ENCODE measurements at places on chromosomes 13 and 19. TPM values are rescaled to one million over a fixed set of nuclear protein-coding genes. Genes with fewer than 3 reads are reported as not detected.

- no peak for DNase-seq
Measured at GRCh38 chr13:79097201-79097600, 308.9 kb downstream of the RBM26 start.

DNA sequence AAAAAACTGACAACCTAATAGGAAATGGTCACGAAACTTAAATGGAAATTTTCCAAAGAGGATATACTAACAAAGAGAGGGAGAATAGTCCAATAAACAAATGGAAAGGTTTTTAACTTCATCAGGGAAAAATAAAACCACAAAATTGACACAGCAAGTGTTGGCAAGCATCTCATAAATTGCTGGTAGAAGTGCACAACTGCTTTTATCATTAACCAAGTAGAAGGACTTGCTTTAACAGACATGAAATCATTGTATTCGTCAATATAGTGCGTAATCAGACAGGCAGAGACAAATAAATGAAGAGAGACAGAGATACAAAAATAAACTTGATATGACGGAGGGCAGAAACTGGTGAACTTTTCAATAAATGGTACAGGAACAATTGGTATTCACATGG lies 7.4 kb downstream of the TGDS start:
- no peak for DNase-seq

GRCh38 chr13:40149611-40150274 lies 494.3 kb downstream of the COG6 start:
- no peak for DNase-seq

GRCh38 chr19:21084343-21084742 lies 2.3 kb downstream of the ZNF714 start:
- no peak for DNase-seq

The IGFL3 gene
- 0.75 TPM for total RNA-seq

- DNase-seq: no peak
Measured at GRCh38 chr13:93446238-93446637, 219.6 kb downstream of the GPC6 start.

DNA sequence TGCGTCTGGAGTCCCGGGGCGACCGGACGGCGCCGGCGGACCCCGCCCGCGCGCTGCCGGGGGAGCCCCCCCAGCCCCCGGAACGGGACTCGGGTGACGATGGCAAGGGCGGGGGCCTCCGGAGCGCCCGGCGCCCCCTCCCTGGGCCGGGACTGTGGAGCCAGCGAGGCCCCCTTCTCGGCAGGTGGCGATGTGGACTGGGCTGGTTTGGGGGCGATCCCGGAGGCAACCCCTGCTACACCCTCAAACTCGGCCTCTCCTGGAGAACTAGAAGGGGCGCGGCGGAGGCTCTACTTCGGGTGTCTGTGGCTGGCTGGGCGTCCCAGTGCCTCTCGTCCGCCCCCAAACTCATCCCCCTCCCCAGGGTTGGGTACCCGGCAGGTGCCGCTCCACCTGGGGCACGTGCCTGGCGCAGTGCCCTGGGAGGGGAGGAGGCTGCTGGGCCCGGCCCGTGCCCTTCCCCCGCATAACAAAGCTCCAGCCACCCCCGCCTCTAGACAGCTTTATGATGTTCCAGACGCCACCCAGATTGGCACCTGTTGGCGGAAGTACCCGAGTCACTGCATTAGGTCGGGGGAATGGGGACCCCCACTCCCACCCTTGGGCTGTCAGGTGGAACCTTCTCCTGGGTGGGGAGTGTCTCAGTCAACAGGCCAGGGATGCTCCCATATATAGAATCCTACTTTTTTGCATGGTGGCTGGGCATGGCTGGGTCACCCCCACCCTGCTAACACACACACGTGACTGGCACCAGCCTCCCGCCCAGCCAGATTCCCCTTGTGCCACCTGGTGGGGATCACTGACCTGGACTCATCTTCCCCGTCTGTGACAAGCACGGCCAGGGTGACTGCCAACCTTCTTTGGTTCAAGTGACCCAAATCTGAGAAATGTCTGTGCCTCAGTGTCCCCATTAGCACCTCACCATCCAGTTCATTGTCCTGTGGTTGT lies 722 bp downstream of the PKN1 start:
- DNase-seq: peak; percentile 47

GRCh38 chr13:90640976-90641375 lies 706.5 kb upstream of the MIR17HG start:
- DNase-seq: no peak

The ITGBL1 gene
- total RNA-seq: not detected

DNA sequence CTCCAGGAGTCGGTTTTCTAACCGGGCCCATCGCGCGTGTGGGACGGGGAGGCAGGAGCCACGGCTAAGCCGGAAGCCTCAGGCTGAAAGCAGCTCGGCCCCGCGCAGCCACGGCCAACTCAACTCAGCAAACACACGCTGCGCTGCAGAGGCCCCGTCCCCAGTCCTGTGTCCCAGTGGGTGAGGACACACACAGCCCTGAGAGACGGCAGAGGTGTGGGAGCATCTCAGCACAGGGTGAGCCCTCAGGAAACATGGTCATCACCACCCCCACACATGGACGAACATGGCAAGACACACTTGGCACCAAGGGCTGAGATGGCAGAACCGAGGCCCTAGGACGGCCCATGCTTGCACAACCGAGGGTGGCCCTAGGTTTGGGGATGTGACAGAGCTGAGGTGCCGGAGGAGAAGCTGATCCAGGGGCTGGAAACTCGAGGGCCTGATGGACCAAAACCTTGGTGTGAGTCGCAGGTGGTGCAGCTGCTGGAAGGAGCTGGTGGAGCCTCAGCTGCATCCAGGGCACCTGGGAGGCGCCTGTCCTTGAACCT lies 29.0 kb upstream of the C13orf46 start:
- DNase-seq: no peak

The CBY2 gene
- total RNA-seq: not detected

The CYP4F8 gene
- total RNA-seq: not detected

The FTL gene
- 4,408 TPM for total RNA-seq

The KIR3DL1 gene
- total RNA-seq: not detected

GRCh38 chr19:16702123-16702522 lies 17.5 kb upstream of the NWD1 start:
- no peak for DNase-seq

The ZNF225 gene
- 1.3 TPM for total RNA-seq

The PLIN3 gene
- total RNA-seq: 231 TPM
